Testis (tissue), 5 donors: ENCODE measurements at places on chromosomes 1 and 21.

DNA sequence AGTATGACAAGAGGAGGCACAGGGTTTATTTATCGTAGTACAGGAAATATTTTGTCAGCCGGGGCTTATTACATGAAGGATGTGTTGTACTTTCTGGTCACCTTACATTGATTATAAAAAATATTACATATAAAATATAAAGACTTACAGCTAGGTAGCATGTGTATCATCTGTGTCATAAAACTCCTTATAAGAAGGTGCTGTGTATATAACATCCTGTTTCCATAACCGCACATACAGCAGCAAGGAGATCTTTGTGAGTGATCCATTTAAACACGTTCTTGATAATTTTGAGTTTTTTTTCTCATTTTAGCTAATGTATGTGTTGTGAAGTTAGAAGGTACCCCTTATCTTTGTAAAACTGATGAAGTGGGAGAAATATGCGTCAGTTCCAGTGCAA, 60.1 kb downstream of the S100B start:
- no peak for DNase-seq

DNA sequence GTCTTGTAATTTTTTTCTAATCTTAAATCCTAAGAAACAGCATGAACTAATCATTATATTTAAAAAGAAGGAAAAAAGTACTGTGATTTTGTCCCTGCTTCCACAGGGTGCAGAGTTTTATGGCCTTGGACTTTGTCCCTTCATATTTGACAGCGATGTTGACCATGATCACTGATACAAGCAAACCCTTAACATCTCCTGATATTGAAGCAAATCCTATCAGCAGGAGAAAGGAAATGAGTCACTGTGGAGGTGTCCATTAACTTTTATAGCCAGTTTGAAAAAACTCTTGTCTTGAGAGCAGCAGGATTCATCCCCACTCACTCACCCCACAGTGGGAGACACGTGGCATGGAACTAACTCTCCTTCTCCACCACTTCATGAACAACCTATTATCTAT, 5.1 kb upstream of the REG4 start:
- no peak for DNase-seq

DNA sequence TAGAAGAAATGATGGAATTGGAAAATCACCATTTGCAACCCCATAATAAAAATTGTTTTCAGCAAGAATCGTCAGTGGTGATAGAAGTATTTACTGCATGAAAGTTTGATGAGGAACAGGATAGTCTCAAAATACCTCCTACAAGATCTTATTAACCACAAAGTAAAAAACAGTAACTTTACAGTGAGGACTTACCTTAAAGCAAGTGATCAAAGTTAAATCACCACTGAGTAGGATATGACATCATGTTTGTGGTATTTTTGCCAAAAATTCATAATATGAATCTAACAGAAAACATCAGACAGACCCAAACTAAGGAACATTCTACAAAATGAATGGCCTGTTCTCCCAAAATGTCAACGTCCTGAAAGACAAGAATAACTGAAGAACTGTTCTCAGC, 19.9 kb downstream of the ALDH9A1 start:
- DNase-seq = no peak

DNA sequence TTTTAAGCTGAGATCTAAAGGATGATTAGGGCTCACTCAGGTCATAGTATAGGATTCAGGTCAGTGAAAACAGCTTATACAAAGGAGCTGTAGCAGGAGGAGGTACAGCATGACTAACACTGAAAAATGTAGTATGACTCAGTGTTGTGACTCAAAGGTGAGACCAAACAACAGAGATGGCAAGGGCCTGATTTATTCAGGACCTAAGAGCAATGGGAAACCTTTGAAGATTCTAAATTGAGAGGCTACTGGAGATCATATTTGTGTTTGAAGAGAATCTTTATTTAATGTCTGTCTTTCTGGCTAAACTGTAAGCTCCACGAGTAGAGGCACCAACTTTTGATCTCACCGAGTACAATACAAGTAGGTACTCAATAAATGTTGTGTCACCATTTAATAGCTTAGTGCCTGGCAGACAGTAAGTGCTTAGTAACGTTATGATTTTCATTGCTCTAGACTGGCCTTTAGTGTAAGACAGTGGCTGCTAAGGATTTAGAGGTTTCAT, 43.5 kb downstream of the PRKAA2 start:
- no peak for DNase-seq
